ENCODE measurements at places on chromosomes 2 and 18.
A peak's percentile ranks its signal among the peaks of the same experiment; 100 is the strongest.

GRCh38 chr2:191637182-191638078, 40.5 kb upstream of the NABP1 start:
- DNase-seq, result peak; percentile 23

DNA sequence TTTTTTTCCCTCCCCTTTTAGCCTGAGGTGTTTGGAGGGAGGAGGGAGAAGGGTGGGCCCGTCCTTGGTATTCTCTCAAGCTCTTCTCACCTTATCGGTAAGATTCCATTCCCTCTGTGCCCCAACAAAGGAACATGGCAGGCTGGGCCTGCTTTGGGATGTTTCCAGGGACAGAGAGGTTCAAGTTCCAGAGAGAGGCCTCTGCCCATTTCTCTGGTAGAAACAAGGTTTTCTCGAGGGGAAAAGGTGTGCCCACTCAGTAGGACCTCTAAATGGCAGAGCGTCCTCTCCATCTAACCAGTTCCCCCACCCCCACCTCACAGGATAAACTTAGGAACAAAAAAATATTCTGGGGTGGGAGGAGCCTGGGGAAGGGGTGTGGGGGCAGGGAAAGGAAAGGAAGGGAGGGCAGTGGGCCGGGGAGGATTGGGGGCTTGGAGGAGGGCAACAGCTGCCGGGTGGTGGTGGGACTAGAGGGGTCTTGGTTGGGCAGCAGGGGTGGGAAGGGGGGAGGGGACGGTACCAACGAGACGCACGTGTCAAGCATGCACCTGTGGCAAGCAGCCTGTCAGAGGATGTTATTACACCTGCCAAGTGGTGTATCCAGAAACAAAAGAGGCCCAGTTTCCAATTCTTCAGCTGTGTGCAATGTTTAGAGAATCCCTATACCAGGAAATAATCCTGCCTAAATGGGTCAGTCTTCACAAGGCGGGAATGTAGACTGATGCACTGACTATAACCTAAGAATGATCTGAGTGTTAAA, 2.1 kb downstream of the PCBP1 start:
- DNase-seq, result no peak

GRCh38 chr2:230738391-230738811, 25.8 kb downstream of the CAB39 start:
- DNase-seq, result no peak

GRCh38 chr18:55838319-55838718, 250.3 kb upstream of the TCF4 start:
- DNase-seq, result no peak

DNA sequence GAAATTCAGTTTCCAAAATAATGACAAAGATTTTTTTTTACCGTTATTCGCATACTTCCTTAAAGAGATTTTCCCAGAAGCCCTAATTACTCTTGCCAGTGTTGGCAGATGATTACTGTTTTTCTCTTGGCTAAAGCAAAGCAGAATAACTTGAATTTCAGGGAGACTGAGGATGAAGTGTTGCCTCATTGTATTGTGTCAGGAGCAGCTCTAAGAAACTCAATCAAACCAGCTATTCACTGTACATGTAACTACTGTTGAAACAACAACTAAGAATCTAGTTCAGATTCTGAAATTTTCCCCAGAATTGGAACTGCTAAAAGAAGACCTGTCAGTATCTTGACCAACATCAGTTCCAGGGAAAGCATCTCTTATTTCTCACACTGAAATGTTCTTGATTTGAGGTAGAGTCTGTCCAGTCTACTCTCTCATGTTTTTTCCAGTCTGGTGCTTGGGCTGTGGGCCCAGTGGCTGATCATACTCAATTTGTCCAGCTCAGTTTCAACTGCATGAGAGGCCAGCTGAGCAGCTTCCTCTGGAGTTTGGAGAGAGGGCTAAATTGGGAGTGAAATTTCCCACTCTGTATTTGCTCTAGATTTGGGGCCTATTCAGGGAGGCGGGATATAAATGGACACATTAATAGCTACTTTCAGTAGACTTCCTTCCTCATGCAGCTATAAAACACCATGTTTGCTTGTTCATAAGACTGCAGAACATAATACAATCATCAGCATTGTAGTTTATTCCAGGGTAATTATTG, 78.5 kb downstream of the PPP1R1C start:
- no peak for DNase-seq

DNA sequence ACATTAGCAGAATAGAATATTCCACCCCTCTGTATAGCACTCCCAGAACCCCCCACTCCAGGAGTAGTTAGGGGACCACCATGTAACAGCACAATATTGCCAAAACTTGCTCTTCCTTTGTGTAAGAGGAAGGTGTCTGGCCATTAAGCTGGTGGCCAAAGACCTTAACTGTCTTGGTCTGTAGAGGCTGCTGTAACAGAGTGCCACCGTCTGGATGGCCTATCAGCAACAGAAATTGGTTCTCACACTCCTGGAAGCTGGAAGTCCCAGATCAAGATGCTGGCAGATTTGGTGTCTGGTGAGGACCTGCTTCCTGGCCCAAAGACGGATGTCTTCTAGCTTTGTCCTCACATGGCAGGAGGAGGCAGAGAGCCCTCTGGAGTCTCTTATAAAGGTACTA, 61.6 kb upstream of the TGFA start:
- DNase-seq, result no peak

- DNase-seq, result no peak
Observed at GRCh38 chr2:181120625-181121024, 140.2 kb downstream of the UBE2E3 start.

GRCh38 chr18:30491815-30492551, 550.6 kb downstream of the DSC3 start:
- no peak for DNase-seq

GRCh38 chr2:19369341-19369955, 11.0 kb upstream of the OSR1 start:
- no peak for DNase-seq

GRCh38 chr2:129872446-129872845, 107.0 kb upstream of the RAB6C start:
- no peak for DNase-seq

DNA sequence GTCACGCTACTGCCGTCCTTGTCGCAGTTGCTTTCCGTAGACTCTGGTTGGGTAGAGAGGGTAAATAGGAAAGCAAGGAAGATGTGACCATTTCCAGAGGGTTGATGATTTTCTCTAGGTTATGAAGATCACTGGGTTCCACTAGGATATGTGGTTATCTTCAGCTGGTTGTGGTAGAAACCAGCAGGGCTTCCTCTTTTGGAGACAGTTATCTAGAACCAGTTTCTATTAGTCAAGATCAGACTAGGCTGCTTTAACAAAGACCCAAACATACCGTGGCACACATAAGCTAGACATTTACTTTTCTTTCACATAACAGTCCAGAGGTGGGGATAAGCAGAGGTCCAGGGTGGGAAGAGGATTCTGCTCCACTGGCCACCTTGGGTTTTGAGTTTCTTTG, 59.6 kb downstream of the FASTKD2 start:
- no peak for DNase-seq

- DNase-seq, result no peak
Observed at GRCh38 chr2:43185146-43185545, 41.3 kb downstream of the ZFP36L2 start.

DNA sequence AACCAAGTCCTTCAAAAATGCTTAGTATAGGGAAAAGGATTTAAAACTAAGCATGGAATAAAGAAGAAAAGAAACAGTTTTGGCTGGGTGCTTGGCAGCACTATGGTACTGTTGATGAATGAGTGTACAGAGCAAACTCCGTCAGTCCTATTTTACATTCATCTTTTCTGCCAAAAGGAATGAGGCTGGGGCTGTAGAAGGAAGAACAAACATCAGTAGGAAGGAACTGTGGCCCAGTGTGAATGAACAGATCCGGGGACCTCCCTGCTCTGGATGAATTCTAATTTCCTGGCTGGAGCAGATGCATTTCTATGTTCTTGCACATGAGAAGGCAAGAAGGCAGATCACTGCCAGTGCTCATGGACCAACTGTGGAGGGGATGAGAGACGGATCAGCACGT, 474.0 kb upstream of the MEIS1 start:
- DNase-seq, result no peak

GRCh38 chr18:73777356-73778031, 370.1 kb downstream of the FBXO15 start:
- no peak for DNase-seq

DNA sequence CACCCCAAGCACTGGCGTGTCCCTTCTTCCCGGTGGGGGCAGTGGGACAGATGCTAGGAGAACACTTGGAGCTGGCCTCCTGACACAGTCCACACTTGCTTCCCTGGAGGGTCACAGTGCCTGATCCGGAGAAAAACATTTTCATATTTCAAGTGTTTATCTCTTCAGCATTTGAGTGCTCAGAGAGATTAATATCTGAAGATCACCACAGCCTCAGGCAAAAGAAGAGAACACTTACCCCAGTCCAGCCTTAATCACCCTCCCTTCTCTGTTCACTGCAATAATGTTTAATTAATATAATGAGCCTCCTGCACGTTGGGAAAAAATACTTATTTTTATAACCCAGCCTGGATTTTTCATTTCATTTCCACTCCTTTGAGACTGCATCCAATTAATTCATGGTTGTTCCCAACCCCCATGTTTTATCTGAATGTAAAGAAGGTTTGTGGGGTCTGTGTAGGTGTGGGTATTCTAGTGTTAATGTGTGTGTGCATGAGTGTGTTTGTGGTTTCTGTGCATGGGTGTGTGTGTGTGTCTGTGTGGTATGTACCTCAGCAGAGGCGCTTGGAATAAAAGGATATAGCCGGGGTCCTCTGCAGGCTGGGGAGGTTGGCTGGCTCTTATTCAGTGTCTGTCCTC, 72.1 kb downstream of the NRP2 start:
- no peak for DNase-seq

- no peak for DNase-seq
Observed at GRCh38 chr18:61236356-61237057, 96.7 kb upstream of the CDH20 start.

DNA sequence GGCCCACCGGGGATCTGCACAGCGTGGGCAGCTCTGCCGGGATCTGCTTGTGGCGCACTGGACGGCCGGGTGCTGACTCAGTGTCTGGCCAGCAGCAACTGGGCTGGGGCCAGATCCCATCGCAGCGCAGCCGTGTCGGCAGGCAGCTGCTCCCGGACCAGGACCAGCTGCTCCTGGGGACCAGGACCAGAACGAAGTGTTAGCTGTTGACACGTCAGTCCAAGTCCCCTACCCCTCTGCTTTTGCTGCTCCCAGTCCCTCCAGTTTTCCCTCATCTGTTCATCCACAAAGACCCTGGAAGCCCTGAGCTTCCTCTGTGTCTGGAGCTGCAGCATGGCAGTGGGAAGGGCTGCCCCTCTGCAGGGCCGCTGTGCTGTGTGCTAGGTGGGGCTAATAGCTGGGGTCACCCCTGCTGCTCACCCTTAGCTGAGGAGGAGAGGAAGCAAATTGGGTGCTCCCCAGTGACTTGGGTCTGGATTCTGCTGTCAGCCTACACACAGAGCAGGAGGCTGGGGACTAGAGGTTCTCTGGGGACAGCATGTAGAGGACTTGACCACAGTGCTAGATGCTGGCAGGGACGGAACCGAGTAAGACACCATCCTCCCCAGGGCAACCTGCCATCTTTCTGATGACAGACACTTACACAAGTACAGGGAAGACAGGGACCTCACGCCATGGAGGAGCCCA, 16.9 kb upstream of the KIF1A start:
- DNase-seq, result no peak

DNA sequence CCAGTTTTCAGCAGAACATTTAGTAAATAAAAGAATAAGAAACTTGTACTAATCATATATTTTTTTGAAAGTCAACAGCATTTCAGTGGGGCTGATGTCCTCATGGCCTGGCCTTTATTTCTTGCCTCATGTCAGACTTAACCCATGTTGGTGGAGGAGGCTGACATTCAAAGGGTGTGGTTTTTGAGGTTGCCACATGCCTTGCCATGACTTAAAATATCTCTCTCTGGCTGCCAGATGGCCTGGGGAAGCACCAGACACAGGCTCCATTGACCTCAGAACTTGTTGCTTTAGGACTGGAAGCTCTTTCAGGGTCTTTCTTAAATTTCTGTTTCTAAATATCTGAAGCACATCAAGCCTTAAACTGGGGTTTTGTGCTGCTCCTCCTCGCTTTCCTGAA, 32.5 kb upstream of the CD28 start:
- no peak for DNase-seq

DNA sequence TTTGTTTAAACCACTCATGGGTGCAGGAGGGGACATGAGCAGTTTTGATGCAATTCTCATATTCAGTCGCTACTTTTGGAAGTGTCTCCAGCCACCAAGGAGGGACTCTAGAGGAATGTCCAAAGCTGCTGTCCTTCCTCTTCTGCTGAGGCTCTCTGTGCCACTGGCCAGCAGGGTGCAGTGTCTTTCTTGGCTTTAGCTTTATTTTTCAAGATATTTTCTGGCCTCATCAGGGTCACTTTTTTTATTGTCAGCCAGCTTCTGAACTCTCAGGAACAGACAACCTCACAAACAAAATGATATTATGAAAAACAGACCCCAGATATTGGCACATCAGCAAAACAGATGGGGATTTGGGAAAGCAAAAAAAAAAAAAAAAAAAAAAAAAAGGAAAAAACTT, 289.3 kb upstream of the ZSWIM2 start:
- DNase-seq, result no peak

GRCh38 chr2:99414566-99414965, 75.3 kb downstream of the REV1 start:
- DNase-seq, result no peak

- no peak for DNase-seq
Observed at GRCh38 chr2:44680424-44680971, 261.0 kb upstream of the SIX3 start.

- DNase-seq, result no peak
Observed at GRCh38 chr18:80115035-80115434, 6.0 kb downstream of the ADNP2 start.

DNA sequence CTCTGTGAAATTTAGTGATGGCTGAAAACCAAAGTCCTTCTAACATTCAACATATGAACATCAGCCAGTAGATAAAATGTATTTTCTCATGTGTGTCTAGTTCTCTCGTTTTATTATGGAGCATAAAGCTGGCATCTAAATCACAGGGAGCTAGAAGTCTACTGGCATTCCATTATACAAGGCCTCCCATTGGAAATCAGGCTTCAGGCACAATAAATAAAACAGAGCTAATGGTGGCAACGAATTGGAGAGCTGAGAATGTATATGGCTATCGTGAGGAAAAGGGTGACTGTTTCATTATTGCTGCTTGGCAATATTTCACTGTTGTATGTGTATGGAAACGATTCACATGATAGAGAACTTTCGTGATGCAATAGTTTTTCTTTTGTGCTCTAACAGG, 62.4 kb downstream of the SLC5A7 start:
- DNase-seq, result no peak

DNA sequence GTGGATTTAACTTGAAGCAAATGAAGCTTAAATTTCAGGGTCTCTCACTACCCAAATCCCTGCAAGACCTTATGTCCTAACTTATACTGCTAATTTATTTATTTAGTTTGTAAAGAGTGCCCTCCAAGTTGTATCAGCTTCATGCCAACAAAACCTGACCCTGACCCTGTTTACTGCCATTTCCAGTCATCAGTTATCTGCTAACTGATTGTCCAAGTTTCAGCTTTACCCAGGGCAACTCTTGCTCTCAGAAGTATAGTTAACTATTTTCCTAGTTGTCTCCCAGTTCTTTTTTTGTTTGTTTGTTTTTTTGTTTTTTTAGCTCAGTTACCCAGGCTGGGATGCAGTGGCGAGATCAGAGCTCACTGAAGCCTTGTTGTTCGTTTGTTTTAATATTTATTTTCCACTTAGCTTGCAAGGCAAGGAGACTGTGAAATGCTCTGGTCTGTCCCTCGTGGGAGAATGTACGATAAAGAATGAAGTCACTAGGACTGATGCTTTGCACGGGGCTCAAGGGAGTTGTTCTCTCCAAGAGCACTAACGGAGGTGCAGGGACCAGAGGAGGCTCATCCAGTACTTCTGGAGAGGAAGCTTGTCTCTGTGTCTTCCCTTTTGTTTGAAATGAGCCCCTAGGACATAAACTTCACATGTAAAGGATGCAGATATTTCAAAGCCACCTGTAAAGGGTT, 35.3 kb downstream of the MYOM1 start:
- no peak for DNase-seq

Data from B cell (primary cell).